ENCODE measurements at places on chromosomes 2 and 18.

DNA sequence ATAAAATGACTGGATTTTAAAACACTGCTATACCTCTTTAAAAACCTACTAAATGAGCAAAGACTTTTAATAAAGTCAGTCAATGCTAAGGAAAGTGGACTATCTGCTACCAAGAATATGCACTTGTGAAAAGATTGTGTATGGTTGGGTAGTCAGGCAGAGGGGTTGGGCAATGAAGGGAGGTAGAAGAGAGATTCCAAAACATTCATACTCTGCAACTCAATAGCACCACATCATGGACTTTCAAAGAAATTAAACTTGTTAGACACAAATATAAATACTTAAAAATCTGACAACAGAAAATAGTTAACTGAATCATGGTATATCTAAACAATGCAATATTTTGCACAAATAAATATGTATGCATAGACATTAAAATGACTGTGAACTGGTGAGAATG lies 139.9 kb upstream of the MAPRE2 start:
- no peak for DNase-seq

DNA sequence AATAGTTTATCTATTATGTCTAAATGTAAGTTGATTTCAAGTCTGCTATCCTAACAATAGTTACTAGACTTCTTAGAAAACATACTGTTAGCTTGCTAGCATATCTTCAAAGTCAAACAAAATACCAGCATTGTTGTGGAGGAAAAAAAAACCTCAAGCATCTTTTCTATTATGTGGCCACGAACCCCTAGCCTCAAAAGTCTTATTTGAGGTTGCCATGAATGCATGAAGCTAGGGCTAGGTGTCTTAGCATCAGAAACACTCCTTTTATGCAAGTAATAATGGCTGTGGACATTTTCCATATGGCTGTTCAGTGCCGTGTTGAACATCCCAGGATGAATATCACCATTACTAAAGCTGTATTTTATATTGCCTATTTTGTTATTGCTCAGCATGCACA lies 86.6 kb upstream of the OTX1 start:
- DNase-seq: no peak

- no peak for DNase-seq
These were observed 69.6 kb upstream of the CD28 start for GRCh38 chr2:203636588-203637470.

DNA sequence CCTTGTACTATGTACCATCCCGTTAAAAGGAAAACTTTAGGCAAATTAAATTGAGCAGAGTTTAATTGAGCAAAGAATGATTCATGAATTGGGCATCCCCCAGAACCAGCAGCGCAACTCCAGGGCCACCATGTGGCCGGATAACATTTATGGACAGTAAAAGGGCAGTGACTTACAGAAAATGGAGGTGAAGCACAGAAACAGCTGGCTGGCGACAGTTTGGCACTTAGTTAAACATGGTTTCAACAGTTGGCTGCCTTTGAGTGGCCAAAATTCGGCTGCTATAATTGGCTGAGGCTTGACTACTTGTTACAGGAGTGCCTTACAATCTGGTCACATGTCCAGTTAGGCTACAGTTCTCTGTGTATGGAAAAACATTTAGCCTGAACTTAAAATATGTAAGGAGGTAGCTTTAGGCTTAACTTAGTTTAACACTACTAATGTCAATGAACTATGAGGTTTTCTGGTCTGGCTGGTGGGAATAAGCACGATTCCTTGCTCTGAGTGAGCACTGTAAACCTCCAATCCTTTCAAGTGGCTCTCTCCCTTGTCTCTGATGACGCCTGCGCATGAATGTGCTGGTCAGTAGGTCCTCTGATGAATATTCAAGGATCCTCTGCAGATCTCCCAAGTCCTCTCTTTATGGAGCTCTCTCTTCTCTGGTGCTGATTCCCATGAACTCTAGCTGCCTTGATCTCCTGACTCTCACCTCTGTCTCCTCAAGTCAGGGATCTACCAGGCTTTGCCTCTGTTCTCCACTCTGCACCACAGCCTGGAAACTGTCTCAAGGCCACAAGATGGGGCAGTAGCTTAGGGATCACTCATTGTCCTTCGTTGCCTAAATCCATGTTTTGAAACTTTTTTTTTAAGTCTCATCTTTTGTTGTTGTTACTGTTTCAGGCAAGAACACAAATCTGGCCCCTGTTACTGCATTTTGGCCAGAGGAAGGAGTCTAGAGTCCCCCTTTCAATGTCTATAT lies 24.4 kb upstream of the RAB31 start:
- DNase-seq: peak; percentile 80

DNA sequence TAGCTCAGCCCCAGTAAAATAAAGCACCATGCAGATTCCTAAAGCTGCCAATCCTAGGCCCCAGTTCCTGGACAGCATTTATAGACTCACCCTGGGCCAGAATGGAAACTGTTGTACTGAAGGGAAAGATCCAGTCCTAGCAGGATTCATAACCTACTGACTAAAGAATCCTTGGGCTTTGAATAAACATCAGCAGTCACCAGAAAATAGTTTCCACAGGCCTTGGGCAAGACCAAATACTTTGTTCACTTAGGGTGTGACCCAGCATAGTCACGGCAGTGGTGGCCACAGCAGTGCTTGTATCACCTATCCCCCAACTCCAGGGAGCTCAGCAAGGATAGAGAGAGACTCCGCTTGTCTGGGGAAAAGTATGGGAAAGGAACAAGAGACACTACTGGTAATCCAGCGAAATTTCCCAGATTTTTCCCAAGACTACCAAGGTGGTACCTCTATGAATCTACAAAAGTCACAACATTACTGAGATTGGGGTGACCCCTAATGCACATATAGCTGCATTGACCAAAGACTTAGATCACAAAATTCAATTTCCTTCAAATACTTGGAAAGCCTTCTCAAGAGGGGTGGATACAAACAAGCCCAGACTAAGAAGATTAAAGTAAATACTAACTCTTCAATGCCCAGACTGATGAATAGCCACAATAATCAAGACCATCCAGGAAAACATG lies 748.1 kb upstream of the LRATD1 start:
- no peak for DNase-seq

Measured in fibroblast of skin of scalp (primary cell).